ENCODE measurements at places on chromosomes 5 and 9.
A peak's percentile ranks its signal among the peaks of the same experiment; 100 is the strongest.

- DNase-seq = no peak
Measured at GRCh38 chr5:36382890-36383289, 81.2 kb upstream of the RANBP3L start.

DNA sequence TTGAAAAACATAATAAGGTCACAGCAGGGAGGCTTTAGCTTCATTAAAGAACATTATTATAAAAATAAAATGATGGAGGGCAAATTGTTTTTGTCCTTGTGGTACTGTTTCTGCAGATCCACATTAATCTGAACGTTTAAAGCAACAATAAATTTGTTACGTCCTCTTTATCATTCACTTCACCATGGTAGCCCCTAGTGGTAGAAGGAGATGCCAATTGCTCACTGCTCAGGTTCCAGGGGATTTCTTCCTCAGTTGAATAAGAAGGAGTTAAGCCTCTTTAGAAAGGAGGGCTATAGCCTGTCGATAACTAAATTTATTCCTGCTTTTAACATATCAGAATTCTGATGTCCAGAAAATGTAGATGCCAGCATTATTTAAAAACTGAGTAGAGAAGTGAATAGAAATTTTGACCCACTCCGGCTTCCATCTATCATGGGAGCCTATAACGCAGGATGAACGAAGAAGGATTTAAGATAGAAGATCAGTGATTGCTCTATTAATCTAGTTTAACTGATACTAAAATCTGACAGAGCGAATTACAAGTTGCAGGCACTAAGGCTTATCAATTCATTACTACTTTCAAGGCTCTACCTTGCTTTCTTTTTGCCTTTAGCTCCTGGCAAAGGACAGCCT, 692.3 kb downstream of the PTPRD start:
- DNase-seq = no peak

DNA sequence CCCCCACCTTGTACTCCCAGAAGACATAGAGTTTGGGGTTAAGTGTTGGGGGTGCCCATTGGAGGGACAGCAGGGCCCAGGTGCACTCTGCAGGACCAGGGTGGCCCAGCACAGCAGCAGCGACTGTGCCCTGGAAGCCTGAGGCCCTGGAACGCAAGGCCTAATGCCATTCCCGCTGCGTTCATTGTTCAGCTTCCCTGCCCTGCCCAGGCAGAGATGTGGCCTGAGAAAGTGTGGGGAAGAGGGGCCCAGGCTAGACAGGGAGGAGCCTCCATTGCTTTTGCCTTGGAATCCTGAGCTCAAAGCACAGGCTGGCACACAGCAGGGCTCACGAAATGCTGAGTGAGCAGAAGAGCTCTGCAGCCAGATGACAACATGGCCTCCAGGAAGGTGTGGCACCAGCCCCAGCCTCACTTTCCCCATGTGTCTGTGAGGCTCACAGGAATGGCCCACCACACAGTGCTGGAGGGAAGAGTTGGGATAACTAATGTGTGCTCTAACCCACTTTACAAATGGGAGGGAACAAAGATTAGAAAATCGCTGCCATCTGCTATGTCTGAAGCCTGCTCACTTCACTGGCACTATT, 19.4 kb downstream of the S1PR3 start:
- no peak for DNase-seq

DNA sequence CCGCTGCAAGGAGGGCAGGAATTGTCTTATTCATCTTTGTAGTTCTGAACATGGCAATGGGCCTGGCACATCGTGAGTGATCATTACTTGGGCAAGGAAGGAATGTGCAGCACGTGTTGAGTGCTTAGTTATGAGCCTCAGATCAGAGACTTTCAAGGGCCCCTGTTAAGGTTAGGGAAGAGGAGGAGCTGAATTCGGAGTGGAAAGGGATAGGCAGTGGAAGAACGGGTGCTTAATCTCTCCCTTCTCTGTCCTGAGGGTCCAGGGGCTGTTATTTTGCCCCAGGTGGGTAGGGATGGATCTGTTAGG, 59.5 kb upstream of the RARS1 start:
- DNase-seq = no peak

- DNase-seq = no peak
Measured at GRCh38 chr9:133248726-133249295, 26.2 kb downstream of the ABO start.

DNA sequence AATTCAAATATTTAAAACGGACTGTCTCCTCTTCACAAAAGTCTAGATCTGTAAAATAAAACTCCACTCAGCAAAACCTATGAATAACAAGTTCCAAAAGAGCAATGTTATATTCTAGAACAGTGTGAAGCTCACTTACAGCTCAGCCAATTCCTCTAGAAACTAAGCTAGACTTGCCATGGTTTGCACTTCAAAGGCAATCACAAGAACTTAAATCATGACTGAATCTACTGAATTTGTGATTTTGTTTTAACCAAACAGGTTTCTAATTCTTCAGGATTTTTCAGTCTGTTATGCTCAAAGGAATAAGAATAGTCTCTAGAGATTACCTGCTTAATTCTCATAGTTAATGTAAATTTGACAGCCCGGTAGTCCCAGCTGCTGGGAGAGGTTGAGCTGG, 1.4 kb upstream of the PKD2L2 start:
- no peak for DNase-seq

DNA sequence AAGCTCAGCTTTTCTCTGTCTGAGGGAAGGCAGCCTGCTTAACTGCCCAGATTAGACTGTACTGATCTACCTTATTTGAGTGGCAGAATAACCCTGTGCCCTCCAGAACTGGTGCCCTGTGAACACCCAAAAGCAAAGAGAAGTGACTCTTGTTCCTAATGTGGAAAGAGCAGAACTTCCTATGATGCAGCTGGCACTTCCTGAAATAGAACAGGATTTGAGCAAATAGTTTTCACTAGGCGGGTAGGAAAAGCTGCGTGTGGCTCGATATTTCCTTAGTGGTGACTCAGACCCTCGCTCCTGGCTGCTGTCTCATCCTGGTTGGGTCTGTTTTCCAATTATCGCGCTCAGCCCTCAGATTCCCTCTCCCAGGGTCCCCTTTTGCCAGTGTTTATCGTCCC, 89.9 kb downstream of the SH3TC2 start:
- peak; percentile 82 for DNase-seq

GRCh38 chr9:127388856-127389238, 8.1 kb upstream of the SLC2A8 start:
- no peak for DNase-seq

DNA sequence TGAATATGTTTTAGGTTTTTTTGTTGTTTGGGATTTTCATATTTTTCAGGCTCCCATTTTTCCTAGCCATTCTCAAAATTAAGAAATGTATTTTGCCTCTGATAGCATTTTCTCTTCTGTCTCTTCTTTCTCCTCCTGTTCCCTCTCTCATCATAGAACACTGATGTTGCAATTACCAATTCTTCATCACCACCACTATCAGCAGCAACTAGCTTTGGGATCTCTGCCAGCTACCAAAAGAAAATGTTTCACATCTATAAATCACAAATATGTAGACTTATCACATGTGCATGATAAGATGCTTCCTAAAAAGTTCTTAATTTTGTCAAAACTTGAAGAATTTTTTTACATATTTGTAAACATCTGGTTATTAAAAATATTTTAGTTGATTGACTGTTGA, 887.1 kb downstream of the MAT2B start:
- DNase-seq = no peak

GRCh38 chr5:10161778-10162177, 87.9 kb downstream of the ATPSCKMT start:
- DNase-seq = no peak

GRCh38 chr9:5896863-5897262, 6.2 kb downstream of the MLANA start:
- no peak for DNase-seq

DNA sequence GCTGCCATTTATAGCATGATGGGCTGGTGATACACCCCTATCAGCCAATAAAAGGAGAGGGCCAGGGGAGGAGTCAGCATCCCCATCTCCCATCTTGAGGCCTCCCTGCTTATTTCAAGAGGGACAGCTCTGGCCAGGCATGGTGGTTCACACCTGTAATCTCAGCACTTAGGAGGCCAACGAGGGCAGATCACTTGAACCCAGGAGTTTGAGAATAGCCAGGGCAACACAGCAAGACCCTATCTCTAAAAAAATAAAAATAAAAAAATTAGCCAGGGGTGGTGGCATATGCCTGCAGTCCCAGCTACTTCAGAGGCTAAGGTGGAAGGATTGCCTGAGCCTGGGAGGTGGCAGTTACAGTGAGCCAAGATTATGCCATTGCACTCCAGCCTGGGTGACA, 9.8 kb downstream of the REXO4 start:
- no peak for DNase-seq

DNA sequence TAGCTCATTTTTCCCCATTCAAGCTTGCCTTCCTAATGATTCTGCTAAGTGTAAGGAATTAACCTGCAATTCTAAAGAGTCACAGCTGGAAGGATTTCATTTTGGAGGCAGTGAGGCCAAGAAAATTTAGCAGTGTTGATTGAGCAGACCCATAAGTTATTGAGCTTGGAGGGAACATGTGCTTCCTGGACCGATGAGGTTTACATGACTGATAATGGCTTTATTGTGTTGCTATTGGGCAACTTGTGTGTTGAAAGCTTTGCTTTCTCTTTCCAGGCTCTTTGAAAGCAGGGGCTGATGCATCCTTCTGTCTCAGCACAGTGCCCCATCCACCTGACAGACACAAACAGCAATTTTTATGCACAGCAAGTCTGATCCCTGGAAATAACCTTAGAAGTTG, 398.9 kb upstream of the PCSK5 start:
- no peak for DNase-seq

GRCh38 chr5:111518777-111519176, 6.4 kb upstream of the STARD4 start:
- DNase-seq = no peak

- DNase-seq = no peak
Measured at GRCh38 chr5:127867022-127867783, 164.0 kb downstream of the CCDC192 start.

DNA sequence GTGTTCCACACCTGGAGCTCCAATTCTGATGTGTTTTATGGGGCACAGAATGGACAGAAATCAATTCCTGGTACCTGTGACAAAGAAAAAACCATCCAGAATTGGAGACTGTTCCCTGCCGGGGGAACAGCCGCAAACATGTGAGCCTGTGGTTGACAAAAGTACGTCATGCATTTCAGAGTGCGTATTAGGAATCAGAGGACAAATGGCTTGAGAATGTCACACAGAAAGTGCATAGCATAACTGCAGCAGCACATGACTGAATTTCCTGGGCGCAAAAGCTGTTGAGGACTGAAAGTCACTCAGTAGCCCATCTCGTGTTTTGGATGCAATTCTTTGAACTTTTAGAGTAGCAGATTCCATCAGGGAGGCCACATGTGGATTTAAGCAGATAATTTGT, 85.1 kb downstream of the TRIO start:
- DNase-seq = no peak

GRCh38 chr5:118863345-118863744, 125.0 kb downstream of the DTWD2 start:
- DNase-seq = no peak

GRCh38 chr5:66529182-66529581, 67.0 kb upstream of the MAST4 start:
- no peak for DNase-seq

GRCh38 chr5:142095651-142096330, 12.8 kb upstream of the NDFIP1 start:
- no peak for DNase-seq

- no peak for DNase-seq
Measured at GRCh38 chr5:135476615-135477581, 24.7 kb upstream of the TIFAB start.

GRCh38 chr5:180035206-180035931, 36.2 kb downstream of the RNF130 start:
- no peak for DNase-seq

- no peak for DNase-seq
Measured at GRCh38 chr9:8365029-8365428, 565.5 kb upstream of the DMAC1 start.

- no peak for DNase-seq
Measured at GRCh38 chr9:101455656-101456240, 20.2 kb upstream of the ALDOB start.

DNA sequence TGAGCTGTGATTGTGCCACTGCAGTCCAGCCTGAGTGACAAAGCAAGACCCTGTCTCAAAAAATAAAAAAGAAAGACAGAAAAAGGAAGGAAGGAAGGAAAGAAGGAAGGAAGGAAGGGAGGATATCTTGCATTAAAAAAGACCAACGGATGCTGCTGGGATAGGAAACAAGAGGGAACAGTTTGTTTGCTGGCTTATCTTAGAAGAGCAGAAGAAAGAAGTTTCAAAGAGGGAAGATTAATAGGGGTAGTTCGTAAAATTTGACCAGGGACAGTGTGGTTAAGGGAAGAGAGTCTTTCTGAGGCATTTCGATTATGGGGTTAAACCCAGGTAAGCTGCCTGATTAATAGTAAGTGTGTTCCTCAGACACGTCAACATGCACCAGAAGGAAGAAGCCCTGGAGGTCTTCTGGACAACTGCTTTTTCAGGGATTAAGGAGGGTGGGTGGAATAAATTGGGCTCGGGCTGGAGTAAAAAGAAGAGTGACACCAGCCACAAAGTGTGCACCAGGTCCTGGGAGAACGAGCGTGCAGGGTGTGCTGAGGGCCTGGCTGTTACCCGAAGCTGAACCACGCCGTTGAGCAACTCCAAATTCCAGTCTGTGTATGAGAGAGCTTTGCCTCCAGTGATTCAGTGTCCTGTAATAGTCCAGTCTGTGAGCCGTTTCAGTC, 24.8 kb downstream of the FYB1 start:
- no peak for DNase-seq

DNA sequence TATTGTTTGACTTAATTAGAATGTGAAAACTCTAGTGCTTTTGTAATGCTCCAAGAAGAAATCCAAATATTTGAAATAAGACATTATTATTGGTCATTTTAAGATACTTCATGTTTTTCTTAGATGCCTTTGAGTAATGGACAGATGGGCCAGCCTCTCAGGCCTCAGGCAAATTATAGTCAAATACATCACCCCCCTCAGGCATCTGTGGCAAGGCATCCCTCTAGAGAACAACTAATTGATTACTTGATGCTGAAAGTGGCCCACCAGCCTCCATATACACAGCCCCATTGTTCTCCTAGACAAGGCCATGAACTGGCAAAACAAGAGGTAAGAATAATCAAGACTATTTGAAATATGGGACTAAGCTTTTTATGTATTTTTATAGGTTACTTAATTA, 69.2 kb upstream of the SREK1 start:
- no peak for DNase-seq

GRCh38 chr5:115098041-115098702, 71.5 kb downstream of the TRIM36 start:
- DNase-seq = no peak

- DNase-seq = no peak
Measured at GRCh38 chr9:99116003-99116411, 11.1 kb downstream of the TGFBR1 start.

- DNase-seq = no peak
Measured at GRCh38 chr5:9698125-9698826, 68.1 kb upstream of the TAS2R1 start.

- DNase-seq = no peak
Measured at GRCh38 chr5:55749387-55749786, 11.5 kb downstream of the DDX4 start.
